ENCODE measurements at places on chromosomes 16 and 17.

GRCh38 chr16:30628628-30629540 is 18.7 kb upstream of the ZNF689 start:
- peak; percentile 29 for DNase-seq

DNA sequence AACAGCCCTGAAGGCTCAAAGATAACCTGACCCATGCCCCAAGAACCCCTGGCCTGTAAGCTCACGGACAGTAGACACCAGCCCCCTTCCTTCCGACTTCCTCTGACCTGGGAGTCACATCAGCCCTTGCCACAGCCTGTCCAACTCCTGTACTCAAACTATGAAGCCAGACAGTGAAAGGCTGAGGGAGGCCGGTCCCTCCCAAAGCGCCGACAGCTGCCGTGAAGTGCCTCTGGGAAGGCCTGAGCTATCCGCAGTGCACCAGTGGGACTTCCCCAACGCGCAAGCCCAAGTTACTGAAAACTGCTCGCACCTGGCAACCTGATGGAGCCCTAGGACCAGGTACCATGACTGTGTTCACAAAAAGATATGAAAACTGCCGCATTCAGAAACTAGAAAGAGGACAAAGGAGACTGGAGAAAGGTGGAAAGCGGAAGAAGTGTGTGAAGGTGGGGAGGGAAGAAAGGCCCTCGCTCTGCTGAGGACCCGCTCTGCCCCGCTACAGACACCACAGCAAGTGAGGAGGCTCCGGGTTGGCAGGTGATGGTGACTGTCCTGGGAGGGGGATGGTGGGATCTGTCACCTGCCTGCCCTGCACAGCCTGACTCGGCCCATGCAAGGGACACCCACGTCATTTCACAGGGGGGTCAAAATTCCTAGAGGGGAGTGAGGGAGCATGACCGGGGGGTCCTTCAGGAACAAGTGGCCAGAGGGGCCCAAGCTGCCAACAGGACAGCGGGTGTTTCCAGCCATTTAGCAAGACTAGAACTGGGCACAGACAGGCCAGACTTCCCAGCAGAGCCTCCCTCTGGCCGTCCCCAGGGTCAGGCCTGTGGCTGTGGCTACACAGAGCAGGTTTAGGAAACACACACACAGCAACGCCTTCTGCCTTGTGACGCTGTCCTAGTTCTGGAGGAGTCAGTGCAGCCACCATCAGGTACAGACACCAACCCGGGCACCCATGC is 13.1 kb upstream of the TRAP1 start:
- DNase-seq: no peak

DNA sequence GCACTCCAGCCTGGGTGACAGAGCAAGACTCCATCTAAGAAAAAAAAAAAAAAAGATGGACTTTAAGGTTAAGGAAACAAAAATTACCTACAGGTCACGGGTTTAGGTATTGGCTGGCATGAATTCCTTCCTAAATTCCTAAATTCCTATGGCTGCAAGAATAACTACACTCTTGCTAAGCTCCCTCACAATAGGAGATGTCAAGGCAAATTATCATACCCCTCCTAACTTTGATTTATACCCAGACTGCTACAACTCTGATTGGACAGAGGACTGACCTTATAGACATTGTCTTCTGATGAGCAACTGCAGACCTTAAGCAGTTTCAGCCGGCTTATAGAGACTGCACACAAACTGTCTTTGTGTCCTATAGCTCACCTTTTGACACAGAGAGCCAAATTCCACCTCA is 25.1 kb upstream of the TMC7 start:
- DNase-seq: no peak

DNA sequence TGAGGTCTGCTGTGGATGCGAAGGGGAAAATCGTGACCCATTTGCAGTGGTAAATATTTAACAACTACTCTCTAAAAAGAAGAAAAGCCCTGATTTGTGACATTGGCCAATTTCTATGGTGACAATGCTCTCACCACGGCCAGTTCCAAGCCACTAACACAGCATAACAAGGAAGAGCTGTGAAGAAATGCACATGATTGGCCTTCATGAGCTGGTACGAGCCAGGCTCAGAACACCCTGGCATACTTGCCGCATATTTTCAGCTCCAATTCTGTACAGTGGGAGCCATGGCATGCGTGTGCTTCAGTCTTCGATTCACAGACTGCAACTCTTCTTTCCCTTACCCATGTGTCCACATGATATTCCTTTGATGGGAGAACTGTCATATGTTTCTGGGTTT is 363.9 kb upstream of the CDH5 start:
- DNase-seq: no peak

GRCh38 chr16:24102209-24102660 is 153.9 kb upstream of the CACNG3 start:
- DNase-seq: no peak

- DNase-seq: no peak
Measured at GRCh38 chr17:57138956-57139576, 54.0 kb downstream of the AKAP1 start.

- DNase-seq: no peak
Measured at GRCh38 chr17:19986941-19987861, 9.6 kb upstream of the AKAP10 start.

DNA sequence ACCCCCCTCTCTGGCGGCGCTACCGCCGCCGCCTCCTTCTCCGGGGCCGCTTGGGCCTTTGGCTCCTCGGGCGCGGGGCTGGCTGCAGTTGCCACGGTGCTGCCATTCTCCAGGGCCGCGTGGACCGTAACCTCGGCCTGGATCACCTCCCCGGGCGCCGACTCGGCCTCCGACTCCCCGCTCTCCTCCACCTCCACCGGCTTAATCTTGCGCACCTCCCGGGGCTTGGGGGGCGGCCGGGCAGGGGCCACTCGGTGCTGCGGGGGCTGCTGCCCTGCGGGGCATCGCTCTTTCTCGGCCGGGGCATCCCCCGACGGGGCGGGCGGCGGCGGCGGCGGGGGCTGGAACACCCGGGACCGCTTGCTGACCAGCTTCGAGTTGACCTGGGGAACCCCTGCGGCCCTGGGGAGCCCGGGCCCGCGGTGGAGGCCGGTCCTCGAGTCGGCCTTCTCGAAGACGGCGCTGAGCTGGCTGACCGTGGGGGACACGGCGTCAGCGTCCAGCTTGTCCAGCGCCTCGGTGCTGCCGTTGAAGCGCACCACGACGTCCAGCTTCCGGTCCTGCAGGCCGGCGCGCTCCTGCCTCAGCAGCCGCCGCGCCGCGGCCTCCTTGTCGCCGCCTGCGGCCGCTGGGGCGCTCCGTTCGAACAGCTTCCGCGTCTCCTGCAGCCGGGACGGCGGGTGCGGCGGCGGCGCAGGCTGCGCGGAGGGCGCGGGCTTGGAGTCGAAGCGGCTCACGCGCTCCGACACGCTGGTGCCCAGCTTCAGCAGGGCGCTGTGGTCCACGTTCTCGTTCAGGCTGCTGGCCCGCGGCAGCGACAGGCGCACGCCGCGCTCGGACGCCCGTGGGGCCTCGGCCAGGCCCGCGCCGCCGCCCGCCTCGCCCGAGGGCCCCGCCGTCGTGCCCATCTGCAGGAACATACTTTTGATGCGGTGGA is 792 bp downstream of the PPP1R9B start:
- no peak for DNase-seq

DNA sequence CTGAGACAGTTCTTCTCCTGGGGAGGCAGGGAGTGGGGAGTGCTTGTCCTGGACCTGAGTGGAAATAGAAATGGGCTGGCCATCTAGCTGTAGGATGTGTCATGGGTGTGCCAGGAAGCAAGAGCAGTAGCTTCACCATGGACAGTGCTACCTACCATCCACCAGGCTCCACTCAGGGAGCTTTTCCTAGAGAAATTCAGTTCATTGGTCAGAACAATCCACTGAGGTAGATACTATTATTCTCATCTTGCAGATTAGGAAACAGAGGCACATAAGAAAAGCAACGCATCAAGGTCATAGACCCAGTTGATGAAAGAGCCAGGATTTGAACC is 372.0 kb downstream of the SLC39A11 start:
- DNase-seq: no peak

DNA sequence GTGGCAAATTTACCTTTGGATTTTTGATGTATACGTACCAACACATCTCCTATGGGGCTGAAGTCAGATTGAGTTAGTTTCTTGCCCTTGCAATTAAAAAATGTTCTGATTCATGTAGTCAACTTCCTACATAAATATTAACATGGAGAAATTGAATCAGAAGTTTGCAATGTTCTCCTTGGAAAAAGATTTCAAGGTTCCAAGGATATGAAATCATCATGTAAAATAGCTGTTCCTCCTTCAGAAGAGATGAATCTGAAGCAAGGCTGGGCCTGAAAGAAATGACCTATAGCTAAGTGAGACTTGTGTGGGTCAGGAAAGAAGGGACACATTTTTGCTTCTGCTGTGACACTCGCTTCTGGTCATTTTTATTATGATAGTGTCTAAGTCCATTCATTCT is 131.7 kb downstream of the RGS9 start:
- DNase-seq: no peak

DNA sequence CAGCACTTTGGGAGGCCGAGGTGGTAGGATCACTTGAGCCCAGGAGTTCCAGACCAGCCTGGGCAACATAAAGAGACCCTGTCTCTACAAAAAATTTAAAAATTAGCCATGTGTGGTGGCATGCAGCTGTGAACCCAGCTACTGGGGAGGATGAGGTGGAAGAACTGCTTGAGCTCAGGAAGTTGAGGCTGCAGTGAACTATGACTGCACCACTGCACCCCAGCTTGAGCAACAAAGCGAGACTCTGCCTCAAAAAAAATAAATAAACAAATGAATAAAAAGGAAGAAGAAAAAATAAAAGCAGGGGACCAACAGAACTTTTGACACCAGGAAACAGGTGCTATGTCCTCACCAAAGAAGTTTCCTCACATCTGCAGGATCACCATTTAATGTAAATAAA is 14.2 kb downstream of the TERF2 start:
- DNase-seq: no peak

DNA sequence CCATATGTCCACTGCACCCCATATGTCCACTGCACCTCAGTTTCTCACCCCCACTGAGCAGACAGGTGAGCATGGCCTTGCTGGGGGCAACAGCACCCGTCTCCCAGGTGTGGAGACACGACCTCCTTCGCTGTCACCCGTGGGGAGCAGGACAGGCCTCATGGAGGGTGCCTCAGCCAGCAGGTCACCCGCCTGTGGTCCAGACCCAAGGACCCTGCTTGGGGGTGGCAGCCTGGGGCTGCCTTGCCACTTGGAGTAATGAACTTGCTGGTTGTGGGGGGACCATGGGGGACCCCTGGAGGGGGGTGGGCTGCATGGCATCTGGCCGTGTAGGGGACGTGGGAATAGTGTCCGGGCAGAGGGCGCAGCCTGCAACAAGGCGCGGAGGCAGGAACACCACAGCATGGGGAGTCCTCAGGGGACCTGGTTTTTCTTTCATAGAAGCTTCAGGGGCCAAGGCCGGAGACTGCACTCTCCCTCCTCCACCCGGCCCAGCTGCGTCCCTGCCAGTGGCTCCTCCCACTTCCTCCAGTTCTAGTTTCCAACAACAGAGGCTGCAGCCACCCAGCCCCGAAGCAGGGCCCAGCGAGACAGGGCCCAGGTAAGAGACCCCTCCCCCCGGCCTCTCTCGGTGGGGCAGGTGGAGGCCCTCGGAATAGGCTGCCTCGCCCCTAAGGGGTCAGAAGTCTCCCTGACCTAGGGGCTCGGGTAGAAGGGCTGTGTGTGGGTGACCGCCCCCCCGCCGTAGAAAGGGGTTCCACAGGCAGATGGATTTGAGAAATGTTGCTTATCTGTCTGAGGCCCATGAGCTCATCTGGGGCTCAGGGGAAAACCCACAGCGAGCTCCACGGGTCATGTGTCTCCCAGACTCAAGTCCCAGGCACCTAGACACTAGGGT is at the start of gene NHLRC4:
Gene NHLRC4 (plus strand): TSS at position 531 of the 898 bp plus-strand sequence. CDS start 1,043 bp downstream, outside the sequence.
- DNase-seq: no peak

GRCh38 chr17:79991924-79992648 is 43.6 kb downstream of the TBC1D16 start:
- DNase-seq: no peak

DNA sequence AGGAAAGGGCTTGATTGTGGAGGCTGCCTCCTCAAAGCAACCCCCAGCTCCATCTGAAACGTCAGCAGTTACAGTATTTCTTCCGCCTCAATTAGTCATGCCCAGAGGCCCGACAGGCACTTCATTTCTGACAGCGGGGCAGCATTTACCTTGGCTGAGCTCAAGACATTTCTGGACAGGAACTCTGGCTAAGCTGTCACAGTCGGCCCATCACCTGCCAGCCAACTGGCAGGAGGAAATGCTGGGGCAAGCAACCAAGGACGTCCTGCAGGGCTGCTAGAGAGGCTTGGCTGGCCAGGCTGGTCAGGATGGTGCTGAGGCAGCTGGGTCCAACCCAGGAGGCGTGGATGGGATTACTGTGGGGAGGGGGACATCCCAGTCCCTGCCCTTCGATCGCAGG is 27.8 kb downstream of the PLXDC1 start:
- DNase-seq: no peak

DNA sequence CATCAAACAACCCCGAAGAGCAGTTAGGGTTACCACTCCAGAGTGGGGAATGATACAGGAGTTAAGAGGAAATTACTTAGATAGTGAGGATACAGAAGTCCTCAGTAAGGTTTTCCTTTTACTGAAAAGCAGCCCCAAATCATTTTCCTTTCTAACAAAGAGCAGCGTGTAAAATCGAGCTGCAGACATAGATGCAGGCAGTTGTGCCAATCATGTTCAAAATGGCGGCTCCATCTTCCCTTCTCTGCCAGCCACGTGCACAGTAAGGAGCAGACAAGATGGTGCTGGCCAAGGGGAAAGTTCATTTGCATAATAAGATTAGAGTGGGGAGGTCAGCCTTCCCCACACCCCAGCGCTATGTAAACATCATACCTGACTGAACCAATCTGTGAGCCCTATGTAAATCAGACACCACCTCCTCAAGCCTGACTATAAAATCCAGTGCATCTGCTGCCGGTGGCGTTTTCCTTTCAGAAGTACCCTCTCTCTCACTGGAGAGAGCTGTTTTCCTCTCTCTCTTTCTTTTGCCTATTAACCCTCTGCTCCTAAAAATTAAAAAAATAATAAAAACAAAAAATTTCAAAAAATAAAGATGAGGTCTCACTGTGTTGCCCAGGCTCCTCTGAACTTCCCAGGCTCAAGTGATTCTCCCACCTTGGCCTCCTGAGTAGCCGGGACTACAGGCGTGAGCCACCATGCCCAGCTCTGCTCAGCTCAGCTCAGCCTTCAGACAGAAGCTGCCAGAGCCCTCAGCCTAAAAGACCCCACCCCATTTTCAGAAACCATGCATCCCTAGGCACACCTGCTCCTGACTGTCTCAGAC is 2.6 kb upstream of the SRL start:
- no peak for DNase-seq
